ENCODE measurements at places on chromosomes 5 and 9. TPM values are rescaled to one million over a fixed set of nuclear protein-coding genes. Genes with fewer than 3 reads are reported as not detected.

Gene TRIM36
- 0.09 TPM for total RNA-seq

Gene ADGRD2
- total RNA-seq, result not detected

Gene ZCCHC9
- 20.9 TPM for total RNA-seq

Gene CAPSL
- total RNA-seq, result not detected

Gene ELAVL2
- under 0.01 TPM for total RNA-seq

Gene SVEP1
- 62.5 TPM for total RNA-seq

Gene PCDHGA4
- 4.7 TPM for total RNA-seq

Gene CAMSAP1
- total RNA-seq, result 15.0 TPM

Gene GRXCR2
- not detected for total RNA-seq

Gene SEC16A
- total RNA-seq, result 10.4 TPM
